ENCODE measurements at places on chromosomes 16 and 17.

- no peak for DNase-seq
These were observed 10.9 kb upstream of the KRT24 start for GRCh38 chr17:40714473-40714872.

DNA sequence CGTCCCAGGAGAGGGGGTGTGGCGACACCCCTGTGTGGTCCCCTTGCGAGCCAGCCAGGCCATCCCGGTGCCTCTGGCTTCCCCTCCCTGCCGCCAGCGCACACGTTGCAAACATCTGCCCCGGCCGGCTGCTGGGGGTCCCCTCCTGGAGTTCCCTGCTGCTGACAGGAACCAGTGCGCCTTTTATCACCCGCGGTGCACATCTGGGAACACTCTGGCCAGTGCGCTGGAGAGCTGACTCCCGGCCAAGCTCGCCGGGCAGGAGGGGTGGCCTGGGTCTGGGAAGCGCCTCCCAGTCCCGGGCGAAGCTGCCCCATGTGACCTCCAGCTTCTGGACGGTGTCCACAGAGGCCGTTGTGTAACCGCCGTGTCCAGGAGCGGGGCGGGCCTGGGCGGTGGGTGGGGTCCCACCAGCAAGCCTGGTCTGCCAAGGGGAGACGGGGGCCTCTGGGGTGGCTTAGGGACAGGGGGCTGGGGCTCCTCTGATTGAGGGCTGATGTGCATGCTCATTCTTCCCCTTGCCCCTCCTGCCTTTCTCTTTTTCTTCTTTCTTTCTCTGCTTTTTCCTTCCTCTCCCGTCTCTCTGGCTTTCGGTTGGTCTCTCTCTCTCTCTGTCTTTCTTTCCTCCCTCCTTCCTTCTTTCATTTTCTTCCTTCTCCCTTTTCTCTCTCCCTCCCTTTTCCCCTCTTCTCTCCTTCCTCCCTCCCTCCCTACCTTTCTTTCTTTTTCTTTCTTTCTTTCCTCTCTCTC lies 25.2 kb upstream of the CIBAR2 start:
- no peak for DNase-seq

DNA sequence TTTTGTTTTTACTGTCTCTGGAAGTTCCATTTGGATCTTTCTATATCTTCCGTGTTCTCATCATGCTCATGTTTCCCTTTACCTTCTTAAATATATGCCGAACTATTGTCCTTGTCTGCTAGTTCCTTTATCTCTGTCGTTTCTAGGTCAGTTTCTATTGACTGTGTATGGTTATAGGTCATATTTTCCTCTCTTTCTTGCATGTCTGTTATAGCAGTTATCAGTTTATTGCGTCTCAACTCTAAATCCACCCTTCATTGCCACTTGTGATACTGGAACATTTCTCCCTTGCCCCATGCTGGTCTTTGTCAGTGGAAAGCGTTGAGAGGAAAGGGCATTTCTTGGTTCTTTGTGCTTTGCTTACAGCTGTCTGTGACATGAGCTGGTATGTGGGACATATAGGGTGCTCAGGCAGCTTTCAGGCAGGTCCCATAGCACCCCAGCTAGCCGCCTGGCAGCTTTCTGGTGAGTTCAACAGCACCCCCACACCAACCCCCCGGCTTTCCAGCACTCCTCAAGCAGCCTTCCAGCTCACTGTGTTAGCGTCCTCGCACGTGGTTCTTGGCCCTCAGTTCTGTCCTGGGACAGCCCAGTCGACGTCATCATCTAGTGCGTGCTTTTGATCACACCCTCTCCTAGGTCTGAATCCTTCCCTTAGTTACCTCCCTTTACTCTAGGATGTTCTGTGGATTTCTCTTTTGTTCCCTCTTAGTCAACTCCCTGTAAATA lies 15.4 kb upstream of the DNASE1 start:
- no peak for DNase-seq

- DNase-seq, result no peak
These were observed 233.0 kb upstream of the MAF start for GRCh38 chr16:79833559-79833958.

DNA sequence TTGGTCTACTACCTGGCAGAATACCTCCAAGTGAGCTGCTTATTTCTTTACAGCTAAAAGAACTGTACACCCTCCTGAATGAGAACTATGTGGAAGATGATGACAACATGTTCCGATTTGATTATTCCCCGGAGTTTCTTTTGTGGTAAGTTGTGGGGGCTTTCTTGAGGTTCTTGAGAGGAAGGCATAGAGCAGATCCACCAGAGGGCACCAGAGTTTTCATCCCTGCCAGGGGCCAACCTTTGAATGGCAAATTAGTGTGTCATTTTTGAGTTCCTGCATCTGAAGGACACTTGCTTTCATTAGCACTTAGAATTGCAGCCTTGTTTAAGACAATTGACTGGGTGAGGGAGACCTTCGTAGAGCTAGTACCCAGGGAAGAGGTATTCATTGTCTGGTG lies 35.0 kb downstream of the NMT1 start:
- no peak for DNase-seq

DNA sequence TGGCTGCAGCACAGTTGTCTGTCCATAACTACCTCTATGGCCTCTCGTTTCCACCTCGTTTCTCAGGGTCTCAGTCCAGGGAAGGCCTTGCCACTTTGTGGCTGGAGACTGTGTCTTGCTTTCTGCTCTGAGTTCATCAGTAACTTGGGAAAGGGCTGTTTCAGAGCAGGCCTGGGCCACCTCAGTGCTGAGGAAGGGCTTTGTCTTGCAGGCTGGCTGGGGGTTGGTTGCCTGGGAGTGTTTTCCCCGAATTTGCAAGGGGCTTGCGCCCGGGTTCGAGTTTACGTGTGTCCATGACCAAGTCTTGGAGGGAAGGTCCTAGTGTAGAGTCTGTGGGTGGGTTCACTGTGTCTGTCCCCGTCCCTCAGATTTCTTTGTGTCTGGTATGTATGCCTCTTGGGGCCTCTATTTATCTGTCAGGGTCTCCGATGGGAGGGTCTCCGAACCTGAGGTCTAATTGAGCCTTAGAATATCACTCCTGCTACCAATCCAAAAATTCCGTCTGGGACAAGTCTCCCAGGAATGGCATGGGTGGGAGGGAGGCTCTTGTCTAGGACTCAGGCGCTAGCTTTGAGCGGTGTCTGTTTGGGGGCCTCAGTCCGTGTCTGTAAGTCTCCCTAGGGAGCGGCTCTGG lies 594 bp upstream of the TGFB1I1 start:
- DNase-seq, result no peak

DNA sequence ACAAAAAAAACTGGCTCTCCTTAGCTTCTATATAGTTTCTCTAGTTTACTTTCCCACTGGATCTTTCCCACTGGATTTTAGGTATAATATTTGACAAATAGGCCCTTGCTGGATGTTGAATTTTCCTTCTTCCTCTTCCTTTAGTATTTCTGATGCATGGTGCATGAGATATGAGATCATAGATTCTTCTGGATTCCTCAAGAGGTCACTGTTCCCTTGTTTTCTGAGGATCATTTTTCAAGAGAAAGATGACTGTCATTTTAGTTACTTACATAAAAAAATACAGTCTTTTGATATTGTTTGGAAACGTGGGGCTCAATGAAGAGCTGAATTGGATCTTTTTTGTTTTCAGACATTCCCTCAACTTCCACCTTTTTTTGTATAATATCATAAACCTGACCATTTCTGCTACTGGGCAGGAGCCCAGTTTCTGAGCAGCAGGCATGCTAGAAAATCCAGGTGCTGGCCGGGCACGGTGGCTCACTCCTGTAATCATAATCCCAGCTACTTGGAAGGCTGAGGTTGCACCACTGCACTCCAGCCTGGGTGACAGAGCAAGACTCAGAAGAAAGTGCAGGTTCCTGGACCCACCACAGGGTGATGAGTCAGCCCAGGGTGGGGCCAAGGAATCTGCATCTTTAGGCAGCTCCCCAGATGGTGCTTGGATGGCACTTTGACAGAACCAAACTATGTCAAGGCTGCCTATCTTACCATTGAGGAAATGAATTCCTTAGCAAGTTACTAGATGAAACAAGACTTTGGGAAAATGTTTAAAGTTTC lies 70.3 kb downstream of the SDR42E1 start:
- no peak for DNase-seq

- no peak for DNase-seq
These were observed 19.4 kb upstream of the SLC38A10 start for GRCh38 chr17:81314398-81315081.

DNA sequence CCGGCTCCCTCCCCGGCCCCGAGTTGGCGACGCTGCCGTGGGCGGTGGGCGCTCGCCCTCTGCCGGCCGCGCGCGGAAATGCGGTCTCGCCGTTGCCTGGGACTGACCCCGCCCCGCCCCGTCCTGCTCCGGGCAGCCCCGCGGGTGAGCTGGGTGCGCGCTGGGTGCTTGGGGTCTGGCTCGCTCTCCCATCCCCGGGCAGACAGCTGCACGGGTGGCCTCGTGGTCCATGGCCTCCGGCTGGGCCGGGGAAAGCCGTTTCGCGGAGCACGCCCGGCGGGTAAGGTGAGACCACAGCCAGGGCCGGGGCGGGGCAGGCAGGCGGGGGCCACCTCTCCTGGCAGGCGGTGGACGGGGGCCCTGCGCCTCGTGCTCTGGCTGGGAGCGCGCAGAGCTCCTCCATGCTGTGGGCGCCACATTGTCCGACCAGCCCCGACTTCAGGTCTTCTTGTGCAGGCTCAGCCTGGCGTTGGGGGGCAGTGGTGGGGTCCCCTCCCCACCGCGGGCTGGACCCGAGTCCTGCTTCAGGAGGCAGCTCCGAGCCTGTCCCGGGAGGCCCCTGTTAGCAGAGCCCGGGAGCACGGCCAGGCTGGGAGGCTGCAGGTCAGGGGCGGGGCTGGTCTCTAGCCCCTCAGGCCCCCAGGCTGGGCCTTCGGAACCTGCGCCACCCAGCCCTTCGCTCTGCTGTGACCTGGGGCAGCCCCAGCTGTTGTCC lies 7.0 kb upstream of the C1QTNF8 start:
- no peak for DNase-seq

GRCh38 chr17:48054238-48055185 lies 6.4 kb downstream of the NFE2L1 start:
- DNase-seq, result no peak

- no peak for DNase-seq
These were observed 9.2 kb upstream of the NF1 start for GRCh38 chr17:31085563-31085962.

GRCh38 chr16:22035153-22035552 lies 27.2 kb downstream of the MOSMO start:
- no peak for DNase-seq

- no peak for DNase-seq
These were observed 91.3 kb downstream of the SNX29 start for GRCh38 chr16:12067714-12068401.

DNA sequence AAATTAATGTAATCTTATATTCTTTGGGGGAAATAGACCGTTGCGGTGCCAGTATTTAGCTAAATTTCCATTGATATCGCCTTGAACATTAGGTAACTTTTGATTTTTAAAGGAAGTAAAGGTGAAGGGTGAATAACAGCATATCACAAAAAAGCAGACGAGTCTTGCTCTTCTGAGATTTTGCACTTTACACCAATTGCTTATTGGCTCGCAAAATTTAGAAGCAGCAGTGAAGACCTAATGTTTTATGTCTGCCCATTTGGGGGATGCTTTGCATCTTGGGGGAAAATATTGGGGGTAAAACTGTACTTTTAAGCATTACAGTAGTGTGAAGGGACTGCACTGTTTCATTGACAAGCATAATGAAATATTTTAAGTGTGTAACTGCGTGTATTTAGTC lies 934 bp downstream of the MAP2K6 start:
- DNase-seq, result no peak

DNA sequence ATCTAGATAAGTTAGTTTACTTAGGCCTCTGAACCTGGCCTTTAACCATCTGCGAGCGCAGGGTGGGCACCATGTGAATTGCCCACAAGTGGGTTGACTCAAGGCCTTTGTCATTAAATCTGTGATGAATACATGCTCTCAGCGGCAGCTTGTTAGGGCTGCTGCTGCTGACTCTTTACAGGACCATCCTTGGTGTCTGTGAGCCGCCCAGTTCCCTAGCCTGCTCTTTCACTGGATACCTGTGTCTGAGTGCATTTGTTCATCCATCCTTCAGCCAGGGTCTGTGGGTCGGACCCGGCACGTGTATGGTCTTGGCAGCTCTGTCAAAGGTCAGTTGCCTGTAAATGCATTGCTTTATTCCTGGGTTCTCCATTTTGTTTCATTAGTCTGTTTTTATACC lies 321.3 kb downstream of the CNTNAP4 start:
- no peak for DNase-seq

DNA sequence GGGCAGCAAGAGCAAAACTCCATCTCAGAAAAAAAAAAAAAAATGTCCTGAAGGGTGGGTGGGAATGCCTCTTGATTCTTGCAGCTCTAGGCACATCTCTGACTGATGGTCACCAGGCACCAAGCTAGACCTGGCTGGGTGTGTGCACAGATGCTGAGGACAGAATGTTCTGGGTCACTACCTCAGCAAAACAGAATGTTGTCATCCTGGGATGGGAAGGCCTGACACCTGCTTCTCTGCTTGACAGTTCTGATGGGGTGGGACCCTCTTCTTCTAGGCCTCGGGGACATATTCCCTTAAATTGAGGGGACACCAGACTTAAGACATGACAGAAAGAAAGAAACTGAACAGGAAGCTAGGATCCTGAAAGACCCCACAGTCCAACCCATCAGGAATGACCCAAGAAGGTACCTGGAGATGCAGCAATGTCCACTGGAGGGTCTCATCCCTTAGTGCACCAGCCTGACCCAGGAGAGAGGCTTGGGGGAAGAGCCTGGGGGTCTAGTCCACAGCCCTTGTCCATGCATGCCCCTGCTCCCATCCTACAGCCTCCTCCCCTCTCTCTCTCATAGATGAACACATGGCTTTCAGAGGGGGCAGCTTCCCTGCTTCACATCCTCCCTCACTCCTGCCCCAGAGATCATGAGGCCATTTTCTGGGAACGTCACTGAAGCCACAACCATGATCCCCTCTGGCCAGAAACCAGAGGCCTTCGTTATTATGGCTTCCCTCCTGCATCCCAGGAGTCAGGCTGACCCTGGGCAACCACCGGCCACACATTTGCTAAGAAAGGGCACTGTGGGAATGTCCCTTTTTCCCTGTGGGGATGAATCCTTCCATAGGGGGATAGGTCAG lies 3.8 kb upstream of the STAT5B start:
- no peak for DNase-seq

DNA sequence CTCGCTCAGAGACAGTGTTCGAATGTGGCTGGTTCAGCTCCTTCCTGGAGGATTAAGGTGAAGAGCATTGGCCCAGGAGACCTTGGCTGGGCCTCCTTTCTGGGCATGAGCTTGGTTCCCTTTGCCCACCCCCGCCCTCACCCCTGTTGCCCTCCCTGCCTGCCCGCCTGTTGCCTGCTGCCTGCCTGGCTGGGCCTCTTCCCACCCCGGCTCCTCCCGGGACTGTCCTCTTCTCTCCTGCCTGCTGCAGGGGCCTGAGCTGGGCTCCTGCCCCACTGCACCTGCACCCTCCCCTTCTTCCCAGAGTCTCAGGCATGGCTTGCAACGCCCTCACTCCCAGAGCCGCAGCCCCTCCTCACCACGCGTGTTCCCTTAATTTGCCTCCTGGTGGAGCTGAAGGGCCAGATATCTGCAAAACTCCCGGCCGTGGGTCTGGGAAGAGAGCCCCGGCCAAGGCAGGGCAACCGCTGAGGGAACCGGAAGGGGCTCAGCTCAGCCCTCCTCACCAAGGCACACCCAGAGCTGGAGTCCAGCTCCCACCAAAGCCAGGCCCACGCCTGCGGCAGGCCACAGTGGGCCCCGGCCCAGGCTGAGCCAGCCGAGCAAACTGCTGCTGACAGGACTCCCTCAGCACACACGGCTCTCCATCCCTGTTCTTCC lies 31.2 kb downstream of the MNT start:
- no peak for DNase-seq
